ENCODE measurements at places on chromosomes 6 and 20.

DNA sequence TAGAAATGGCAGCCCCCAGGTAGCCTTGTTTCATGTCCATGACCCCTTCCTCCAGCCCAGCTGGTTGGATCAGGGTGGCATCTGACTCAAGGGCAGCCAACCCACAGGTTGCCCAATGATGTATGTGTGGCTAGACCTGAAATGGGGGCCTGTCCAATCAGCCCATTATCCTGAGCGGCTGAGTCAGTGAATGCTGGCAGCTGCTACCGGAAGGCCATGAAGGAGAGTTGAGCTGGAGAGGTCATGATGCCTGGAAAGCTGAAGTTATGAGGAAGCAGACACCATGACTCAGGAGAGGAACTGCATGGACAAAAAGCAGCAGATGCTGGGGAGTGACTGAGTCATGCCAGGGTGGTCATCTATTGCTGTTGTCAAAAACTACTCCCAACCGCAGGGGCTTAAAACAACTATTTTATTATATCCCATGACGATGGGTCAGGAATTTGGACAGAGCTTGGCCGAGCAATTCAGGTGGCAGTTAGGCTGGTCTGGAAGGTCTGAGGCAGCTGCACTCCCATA is 67.3 kb downstream of the MDGA1 start:
- DNase-seq, result no peak

DNA sequence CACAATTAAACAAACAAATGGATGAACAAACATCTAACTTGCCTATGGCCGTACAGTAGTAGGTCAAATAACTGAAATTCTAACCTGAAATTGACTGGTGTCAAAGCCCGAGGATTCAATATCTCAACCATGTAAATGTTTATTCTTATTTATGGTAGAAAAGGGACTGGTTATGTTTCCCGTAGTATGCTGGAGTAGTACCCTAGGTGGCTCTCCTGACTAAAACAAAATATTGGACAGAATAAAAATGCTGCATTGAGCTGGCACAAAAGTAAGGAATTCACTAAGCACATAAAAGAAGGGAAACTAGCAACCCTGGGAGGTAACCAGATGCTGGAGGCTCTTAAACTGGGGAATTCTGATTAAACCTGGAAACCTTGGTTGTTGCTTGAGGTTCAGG is 117.1 kb upstream of the PREP start:
- no peak for DNase-seq

DNA sequence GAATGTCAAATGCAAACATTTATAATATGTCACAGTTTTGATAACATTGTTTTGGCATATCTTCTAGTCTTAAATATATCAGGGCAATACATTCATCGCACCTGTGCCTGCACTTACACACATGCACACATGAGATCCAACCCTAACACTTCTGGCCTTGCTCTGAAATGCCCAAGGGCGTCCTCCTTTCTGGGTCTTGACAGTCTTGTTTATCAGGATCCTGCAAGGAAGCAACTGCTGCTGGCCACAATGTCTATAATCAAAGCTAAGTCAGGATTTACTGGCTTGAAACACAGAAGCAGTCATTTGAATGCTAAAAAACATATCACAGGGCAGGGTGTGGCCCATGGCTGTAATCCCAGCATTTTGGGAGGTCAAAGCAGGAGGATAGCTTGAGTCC is 32.9 kb upstream of the FAM50B start:
- DNase-seq, result no peak

DNA sequence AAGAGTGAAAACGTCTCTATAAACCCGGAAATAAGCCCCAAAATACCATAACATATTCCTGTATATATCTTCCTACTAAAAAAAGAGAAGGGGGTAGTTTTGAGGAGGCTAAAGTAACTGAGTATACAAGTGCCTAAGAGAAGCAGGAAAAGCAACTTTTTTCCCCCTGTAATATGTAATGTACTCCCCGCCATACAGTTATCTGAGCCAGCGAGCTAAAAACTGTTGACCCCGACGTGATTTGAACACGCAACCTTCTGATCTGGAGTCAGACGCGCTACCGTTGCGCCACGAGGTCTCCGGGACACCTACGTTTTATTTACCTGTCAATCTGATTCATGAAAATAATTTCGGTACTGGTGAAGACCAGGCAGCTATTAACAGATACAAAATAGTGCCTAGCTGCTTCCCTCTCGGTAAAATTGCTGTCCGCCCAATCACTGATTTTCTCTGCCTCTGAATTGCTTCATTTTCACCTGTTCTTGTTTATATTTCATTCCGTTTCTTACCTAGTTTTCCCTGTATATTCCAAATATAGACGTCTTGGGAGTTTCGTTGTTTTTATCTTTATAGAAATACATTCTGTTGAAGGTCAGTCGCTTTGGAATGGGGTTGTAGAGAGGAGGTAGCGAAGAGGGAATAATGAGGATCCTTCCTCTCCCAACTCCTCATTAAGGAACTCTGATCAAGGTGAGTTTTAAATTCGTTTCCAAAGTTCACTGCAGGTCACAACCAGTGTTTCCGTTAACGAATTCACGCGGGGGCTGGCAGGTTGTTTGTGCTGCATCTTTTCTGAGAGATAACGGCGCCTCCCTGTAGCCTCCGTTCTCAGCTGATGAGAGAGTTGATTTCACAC is 33.6 kb upstream of the BTN3A2 start:
- no peak for DNase-seq

GRCh38 chr6:107646176-107646575 is 156.3 kb downstream of the SOBP start:
- peak; percentile 72 for DNase-seq

DNA sequence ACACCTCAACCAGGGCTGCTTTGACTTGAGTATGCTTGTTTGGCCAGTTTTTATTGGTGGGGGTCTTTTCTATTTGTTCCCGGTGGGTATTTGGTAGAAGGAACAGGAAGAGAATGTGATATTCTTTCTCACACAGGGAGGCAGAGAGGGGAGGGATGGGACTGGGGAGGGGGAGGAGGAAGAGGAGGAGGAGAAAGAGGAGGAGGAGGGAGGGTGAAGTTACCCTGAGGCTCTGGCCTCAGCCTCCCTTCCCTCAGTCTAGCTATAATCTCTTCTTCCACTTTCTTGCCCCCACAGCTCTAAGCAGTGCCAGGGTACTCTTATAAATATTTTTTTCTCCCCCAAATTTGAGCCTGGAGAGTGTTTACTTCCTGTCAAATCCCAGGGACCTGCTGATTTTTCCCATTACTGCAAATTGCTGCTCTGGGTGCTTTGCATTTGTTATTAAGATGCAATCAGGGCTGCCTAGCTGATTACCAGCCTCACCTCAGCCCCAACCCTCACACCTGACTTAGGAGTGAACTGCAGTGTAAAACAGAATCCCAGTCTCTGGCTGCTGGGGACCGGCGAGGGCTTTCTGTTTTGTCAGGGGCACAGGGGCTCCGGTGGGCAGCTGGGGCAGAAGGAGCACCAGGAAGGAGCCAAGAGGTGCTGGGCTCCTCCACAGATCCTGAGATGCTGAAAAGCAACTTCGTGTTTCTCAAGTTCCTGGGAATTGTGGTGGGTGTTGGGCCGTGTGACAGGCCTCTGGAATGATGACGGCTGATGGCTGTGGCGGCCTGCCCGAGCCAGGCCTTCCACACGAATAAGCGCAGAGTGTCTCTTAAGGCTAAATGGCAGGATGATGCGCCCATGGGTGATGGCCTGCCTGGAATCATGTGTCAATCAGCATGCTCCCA is 141.4 kb downstream of the CD83 start:
- DNase-seq, result no peak

DNA sequence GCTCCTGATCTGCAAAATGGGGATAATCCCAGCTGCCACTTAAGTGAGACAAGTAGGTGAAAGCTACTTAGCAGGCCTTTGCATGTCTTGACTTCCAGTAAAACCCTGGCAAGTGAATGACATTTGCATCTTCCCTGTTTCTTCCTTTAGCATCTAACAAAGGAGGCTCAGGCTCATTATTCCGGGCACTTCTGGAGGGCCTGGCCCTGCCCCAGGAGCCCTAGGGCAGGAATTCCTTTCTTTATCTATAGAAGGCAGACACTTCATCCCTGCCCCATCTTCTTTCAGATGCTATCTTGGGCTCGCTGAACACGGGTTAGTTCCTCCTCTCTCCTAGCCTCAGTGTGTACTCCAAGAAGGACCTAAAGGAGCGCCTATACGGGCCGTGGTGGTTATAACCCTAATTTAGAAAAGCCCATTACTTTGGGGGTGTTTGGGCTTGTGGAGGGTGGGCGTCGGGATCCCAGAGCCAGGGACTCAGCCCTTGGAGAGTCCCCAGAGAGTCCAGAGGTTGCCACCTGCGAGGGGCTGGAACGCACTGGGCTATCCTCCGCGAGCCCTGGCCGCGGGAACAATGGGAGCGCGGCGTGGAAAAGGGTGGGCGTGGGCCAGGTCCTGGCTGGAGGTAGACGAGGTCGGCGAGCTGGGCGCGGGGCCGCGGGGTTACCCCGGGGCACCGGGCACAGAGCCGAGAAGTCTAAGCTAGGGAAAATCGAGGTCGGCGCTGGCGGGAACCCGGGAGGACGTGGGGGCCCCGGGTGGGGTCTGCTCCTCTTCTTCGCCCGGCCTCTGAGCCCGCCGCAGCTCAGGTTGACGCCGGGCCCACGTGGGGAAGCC is 62.8 kb upstream of the EPB41L1 start:
- no peak for DNase-seq

- no peak for DNase-seq
Observed at GRCh38 chr6:43647613-43648012, 2.8 kb downstream of the RSPH9 start.

GRCh38 chr6:3571250-3571681 is 114.4 kb upstream of the SLC22A23 start:
- no peak for DNase-seq

- DNase-seq, result no peak
Observed at GRCh38 chr6:133012774-133013173, 198.4 kb downstream of the RPS12 start.

GRCh38 chr20:61754976-61755778 is 310.5 kb downstream of the TAF4 start:
- no peak for DNase-seq

GRCh38 chr6:131547488-131547887 is 25.5 kb upstream of the ARG1 start:
- DNase-seq, result no peak

DNA sequence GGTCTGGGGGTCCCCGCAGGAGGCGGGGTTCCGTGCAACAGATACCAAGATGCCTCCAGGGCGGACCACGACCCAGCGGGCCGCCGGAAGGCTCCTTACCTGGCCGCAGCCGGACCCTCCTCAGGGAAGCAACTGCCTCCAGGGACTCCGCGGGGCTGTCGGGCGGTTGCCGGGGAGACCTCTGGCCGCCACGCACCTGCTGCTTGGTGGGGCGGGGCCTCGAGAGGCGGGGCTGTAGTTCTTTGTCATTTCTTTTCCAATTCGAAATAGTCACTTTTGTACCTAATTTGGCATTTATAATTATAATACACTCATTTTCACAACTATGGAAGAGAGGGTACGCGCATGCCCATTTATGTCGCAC is 647 bp downstream of the AK9 start:
- DNase-seq, result peak; percentile 41

DNA sequence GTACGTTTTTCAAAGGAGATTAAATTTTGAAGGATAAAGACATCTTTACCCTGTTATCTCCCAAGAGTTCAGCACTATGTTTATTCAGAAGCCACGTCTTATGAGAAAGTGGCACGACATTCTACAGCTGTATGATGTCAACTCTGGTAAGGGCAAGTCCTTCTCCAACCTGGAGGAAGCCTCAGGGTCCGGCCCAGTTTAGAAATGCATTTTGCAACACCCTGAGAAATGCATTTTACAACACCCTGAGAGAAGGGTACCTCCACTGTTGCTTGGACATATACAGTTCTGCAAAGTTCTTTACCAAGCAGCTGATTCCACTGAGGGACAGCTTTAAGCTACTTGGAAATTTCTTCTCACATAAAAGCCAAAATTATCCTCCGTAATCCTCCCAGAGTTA is 17.5 kb downstream of the NAPB start:
- DNase-seq, result no peak

GRCh38 chr6:36313649-36313936 is 23.1 kb downstream of the BNIP5 start:
- no peak for DNase-seq

- no peak for DNase-seq
Observed at GRCh38 chr6:155163601-155164000, 100.2 kb upstream of the CLDN20 start.

GRCh38 chr6:132666118-132666517 is 7.1 kb upstream of the TAAR1 start:
- no peak for DNase-seq

GRCh38 chr6:16673011-16673797 is 88.1 kb downstream of the ATXN1 start:
- no peak for DNase-seq

DNA sequence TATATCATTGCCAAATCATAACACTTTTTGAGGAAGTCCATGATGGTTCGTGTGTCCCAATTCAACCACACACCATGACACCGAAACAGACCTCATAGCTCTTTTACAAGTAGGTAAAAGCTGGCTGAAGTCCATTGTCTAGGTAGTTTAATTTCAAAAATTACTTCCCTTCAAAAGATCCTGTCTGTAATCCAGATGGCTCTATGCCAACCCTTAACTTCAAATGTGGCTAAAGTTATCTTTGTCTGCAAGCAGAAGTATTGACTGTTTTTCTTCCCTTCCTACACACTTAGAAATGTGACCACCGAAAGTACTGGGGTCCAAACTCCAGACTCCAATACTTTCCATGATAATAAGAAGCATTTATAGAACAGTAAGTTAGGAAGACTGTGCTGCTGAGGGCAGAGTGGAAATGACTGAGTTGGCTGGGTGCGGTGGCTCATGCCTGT is 8.3 kb upstream of the TIAM2 start:
- no peak for DNase-seq

- DNase-seq, result no peak
Observed at GRCh38 chr6:167405778-167406532, 81.1 kb downstream of the TTLL2 start.

DNA sequence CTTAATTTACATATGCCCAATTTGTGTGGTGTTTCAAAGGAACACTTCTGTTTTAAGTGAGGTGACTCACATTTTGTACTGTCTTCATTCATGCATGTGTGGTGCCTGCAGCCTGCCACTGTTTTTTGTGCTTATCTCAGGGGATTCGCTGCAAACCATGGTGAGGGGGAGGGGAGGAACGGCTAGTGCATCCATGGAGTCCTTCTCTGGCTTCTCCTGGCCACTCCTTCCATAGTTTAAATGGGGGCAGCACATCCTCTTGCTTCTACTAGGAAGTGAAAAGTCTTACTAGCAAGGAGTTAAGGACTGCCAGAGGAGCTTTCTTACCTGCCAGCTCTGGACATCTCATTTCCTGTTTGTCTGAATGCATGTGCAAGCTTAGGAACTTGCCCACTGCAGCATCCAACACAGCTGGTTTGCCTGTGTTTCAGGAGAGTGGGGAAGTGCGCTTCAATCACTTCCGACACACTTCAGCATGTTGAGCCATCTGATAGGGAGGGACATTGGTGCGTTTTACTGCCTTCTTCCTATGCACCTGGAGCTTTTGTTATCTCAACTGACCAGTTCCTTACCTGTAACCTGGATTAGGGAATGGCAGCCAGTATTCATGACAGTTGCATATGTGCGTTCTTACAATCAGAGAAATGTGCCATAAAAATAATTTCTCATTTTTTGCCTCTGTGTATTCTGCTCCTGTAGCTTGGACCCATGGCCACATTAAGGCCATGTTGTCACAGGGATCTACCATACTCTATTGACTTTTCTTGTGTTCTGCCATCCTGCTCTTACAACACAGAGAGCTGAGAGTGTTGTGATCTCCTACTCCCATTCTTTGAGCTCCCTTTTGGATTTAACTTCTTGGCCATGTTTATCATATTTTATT is 211.3 kb downstream of the ARID1B start:
- no peak for DNase-seq

- no peak for DNase-seq
Observed at GRCh38 chr6:167797011-167797471, 29.7 kb upstream of the AFDN start.

All from left ventricle myocardium inferior (tissue), 1 donor.